ENCODE measurements at places on chromosomes 6 and 20. TPM values are rescaled to one million over a fixed set of nuclear protein-coding genes. Genes with fewer than 3 reads are reported as not detected.
A peak's percentile ranks its signal among the peaks of the same experiment; 100 is the strongest.

- peaks cover 5% of the 10 kb centered on the region for H3K36me3 ChIP-seq
- H3K4me3 ChIP-seq = peak within 1 kb of the TSS; percentile 81
- DNase-seq = peak; percentile 93
- H3K4me1 ChIP-seq = peaks cover 25% of the 10 kb centered on the region
These were observed at the start of gene MARCKS for GRCh38 chr6:113856625-113857555. Gene MARCKS (plus strand): TSS chr6:113857345. CDS start chr6:113857746, 401 bp downstream.

DNA sequence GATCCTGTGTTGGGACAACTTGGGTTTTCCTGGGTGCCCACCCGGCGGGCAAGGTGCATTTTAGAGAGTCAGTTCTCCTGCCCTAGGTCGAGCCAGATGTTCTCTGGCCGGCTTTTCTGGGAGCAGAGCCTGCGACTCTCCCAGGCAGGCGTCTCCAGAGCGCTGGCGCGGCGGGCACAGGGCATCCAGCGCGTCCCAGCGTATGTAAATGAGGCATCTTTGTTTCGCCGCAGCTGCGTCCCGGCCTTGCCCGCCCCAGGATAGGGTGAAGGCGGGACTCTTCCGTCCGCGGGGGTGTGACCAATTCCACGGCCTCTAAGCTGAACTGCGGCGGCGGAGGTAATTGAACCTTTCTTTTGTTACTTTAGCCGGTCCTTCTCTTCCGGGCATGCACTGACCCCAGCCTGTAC lies 9.1 kb downstream of the GRIK2 start:
- H3K36me3 ChIP-seq = no peaks in the 10 kb centered on the region
- peaks cover 24% of the 10 kb centered on the region for H3K27me3 ChIP-seq
- H3K4me3 ChIP-seq = no peak overlapping the region
- H3K27ac ChIP-seq = no peak overlapping the region
- no peak for DNase-seq

DNA sequence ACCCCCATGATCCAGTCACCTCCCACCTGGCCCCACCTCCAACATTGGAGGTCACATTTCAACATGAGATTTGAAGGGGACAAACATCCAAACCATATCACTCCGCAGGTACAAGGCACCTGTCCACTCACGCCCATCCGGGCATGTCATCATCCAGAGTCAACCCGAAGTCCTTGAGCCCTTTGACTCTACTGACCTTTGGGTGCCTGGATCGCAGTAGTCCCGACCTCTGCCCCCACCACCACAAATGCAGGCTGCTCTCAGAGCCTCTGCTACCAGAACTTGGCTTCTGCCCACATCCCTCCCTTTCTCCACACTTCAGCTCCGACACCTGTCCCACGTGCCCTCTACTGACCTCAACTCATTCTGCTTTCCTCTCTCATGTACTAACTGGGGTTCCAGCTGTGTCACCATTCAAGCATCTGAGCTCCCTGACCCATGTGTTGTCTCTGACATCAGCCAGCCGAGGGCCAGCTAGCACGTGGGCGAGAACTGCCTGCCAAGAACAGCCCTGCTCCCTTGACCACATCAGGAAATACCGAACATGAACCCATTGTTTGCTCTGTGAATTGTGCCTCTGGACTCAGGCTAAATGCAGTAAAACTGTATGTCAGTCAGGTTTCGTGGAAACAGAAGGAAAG lies 498.3 kb upstream of the SULF2 start:
- H3K27me3 ChIP-seq = no peaks in the 10 kb centered on the region
- peaks cover 55% of the 10 kb centered on the region for H3K4me1 ChIP-seq
- peak overlapping the region; percentile 68 for H3K27ac ChIP-seq
- peak; percentile 99 for DNase-seq
- H3K4me3 ChIP-seq = no peak overlapping the region

- no peak overlapping the region for H3K4me3 ChIP-seq
- peak; percentile 83 for DNase-seq
- no peak overlapping the region for H3K27ac ChIP-seq
- no peaks in the 10 kb centered on the region for H3K4me1 ChIP-seq
- H3K27me3 ChIP-seq = peaks cover 9% of the 10 kb centered on the region
- no peaks in the 10 kb centered on the region for H3K36me3 ChIP-seq
These were observed 251.1 kb upstream of the TBX18 start for GRCh38 chr6:85015396-85015990.

DNA sequence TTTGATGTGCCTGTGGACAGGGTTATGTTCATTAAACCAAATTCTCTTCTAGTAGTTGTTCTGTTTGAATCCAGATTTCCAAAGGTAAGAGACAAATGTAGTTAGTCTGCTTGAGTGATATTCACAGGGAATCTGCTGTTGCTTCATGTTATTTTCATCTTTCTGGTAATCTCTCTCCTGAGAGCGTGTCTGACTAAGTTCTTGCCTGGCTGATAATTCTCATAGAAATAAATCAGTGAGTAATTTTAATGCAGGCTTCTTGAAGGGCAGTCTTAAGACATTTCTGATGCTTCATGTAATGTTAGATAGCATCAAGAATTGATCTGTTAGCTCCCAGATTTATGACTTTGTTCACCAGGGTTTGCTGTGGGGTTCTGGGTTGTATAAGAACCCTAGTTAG lies 54.2 kb downstream of the CTNNBL1 start:
- no peak overlapping the region for H3K4me3 ChIP-seq
- H3K27ac ChIP-seq = no peak overlapping the region
- H3K27me3 ChIP-seq = no peaks in the 10 kb centered on the region
- peaks cover 2% of the 10 kb centered on the region for H3K36me3 ChIP-seq
- no peak for DNase-seq
- H3K4me1 ChIP-seq = no peaks in the 10 kb centered on the region

DNA sequence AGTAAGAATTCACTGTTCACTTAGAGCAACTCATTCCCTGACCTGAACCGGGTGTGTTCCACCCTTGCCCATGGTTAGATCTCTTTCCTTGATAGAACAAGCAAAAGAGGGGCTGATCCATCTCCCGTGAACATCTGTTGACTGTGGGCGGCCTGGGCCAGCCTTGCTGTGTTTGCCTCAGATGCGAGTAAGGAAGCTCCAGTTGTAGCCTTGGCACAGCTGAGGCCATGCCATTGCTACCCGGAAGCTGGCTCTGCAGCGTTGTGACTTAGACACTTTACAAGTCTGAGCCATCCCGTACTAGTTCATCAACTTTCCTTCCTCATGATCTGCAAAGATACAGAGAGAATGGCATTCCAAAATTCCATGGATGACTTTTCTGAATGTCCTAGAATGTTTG lies 139.0 kb downstream of the MAP3K4 start:
- H3K36me3 ChIP-seq = no peaks in the 10 kb centered on the region
- no peak for DNase-seq
- H3K4me3 ChIP-seq = no peak overlapping the region
- H3K27me3 ChIP-seq = no peaks in the 10 kb centered on the region

DNA sequence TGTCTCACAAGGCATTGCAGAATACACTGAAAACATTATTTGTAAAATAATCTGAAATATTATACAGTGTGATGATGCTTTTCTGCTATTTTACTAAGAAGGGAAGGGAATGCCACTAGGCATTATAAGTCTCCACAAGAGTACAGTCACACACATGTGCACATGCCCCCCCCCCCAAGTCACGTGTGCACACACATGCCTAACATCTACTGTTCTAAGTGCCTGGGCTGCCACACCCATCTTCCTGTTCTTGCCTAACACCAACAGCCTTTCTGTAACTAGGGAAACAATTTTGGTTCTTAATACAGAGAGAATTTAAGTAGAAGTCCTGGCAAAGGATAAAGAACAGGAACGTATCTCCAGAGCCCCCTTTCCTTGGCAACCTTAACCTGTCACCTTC lies 58.2 kb upstream of the BCLAF1 start:
- DNase-seq = no peak
- no peak overlapping the region for H3K4me3 ChIP-seq
- H3K36me3 ChIP-seq = no peaks in the 10 kb centered on the region
- H3K4me1 ChIP-seq = no peaks in the 10 kb centered on the region
- no peaks in the 10 kb centered on the region for H3K27me3 ChIP-seq

- no peaks in the 10 kb centered on the region for H3K27me3 ChIP-seq
- H3K27ac ChIP-seq = peak within 1 kb of the TSS; percentile 87
- peaks cover 49% of the 10 kb centered on the region for H3K4me1 ChIP-seq
- H3K4me3 ChIP-seq = peak within 1 kb of the TSS; percentile 49
- H3K36me3 ChIP-seq = peaks cover 4% of the 10 kb centered on the region
- DNase-seq = peak; percentile 84
These were observed at the start of gene SNAI1 for GRCh38 chr20:49982346-49983122. Gene SNAI1 (plus strand): TSS chr20:49982980. CDS start chr20:49983060, 80 bp downstream.

- H3K36me3 ChIP-seq = no peaks in the 10 kb centered on the region
- H3K4me1 ChIP-seq = no peaks in the 10 kb centered on the region
- H3K4me3 ChIP-seq = no peak overlapping the region
These were observed 371.6 kb upstream of the EPHA7 start for GRCh38 chr6:93790981-93791380.

DNA sequence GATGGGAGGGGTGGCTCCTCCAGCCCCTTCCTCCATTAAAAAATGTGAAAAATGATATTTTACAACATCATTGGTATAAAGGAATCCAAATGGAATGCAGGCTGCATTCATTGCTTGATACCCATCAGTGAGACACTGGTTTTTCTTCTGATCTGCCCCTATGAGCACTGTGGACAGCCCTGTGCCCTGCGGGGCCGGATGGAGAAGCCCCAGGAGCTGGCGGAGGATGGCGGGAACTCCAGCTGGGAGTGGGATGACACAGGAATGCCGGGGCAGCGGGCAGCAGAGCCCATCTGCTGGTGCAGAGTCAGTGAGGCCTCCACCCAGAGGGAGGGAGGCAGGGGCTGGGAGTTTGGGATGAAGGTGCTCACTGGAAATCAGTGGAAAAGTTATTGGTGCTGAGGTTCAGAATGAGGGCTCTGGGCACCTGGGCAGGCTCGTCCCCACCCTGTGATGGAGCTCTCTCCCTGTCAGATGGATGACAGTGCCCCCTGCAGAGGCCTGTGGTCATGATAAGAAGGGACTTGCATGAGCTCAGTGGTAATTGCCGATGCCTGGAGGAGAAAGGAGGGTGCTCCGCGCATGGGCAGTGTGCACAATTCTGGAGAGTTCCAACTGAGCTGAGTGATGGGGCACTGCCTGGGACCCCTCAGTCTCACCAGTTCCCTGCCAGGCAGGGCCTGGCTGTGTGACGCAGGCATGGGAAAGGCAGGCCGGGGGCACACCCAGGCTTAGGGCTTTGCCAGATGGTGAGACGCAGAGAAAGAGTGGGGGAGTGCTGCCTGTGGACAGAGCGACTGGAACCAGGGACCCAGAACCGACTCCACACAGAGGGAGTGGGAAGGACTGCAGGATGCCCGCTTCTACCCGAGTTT lies 23.2 kb downstream of the CTCFL start:
- no peak overlapping the region for H3K4me3 ChIP-seq
- no peaks in the 10 kb centered on the region for H3K4me1 ChIP-seq
- no peak for DNase-seq
- H3K36me3 ChIP-seq = no peaks in the 10 kb centered on the region

DNA sequence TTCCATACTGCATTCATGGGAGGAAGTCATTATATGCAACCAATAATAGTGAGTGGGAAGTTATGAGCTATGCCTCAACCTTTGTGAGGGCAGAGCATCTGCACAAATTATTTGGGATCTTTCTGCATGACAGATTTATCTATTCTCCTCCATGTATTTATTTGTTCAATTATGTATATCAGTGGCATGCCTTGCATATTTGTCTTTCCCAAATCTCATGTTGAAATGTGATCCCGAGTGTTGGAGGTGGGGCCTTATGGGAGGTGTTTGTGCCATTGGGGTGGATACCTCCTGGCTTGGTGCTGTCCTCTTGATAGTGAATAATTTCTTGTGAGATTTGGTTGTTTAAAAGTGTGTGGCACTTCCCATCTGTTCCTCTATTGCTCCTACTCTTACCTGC lies 1246.0 kb upstream of the CITED2 start:
- H3K36me3 ChIP-seq = no peaks in the 10 kb centered on the region
- H3K27me3 ChIP-seq = no peaks in the 10 kb centered on the region
- H3K27ac ChIP-seq = no peak overlapping the region
- peaks cover 2% of the 10 kb centered on the region for H3K4me1 ChIP-seq
- no peak for DNase-seq
- no peak overlapping the region for H3K4me3 ChIP-seq

GRCh38 chr6:162690158-162690557 lies 37.4 kb downstream of the PRKN start:
- no peaks in the 10 kb centered on the region for H3K36me3 ChIP-seq
- H3K27ac ChIP-seq = no peak overlapping the region
- no peak for DNase-seq
- H3K27me3 ChIP-seq = no peaks in the 10 kb centered on the region
- H3K4me1 ChIP-seq = no peaks in the 10 kb centered on the region
- no peak overlapping the region for H3K4me3 ChIP-seq

GRCh38 chr6:132713352-132714134 lies at the start of gene VNN1:
Gene VNN1 (minus strand): TSS chr6:132714055. CDS start chr6:132714035, 20 bp downstream.
- H3K4me1 ChIP-seq = no peaks in the 10 kb centered on the region
- no peaks in the 10 kb centered on the region for H3K27me3 ChIP-seq
- no peaks in the 10 kb centered on the region for H3K36me3 ChIP-seq
- H3K27ac ChIP-seq = no peak within 1 kb of the TSS
- no peak for DNase-seq
- H3K4me3 ChIP-seq = no peak within 1 kb of the TSS

- H3K27ac ChIP-seq = no peak overlapping the region
- DNase-seq = no peak
- no peaks in the 10 kb centered on the region for H3K27me3 ChIP-seq
- H3K4me1 ChIP-seq = peaks cover 17% of the 10 kb centered on the region
- no peaks in the 10 kb centered on the region for H3K36me3 ChIP-seq
- H3K4me3 ChIP-seq = no peak overlapping the region
These were observed 61.8 kb upstream of the TIAM2 start for GRCh38 chr6:154933181-154933827.

- H3K4me3 ChIP-seq = no peak overlapping the region
- DNase-seq = peak; percentile 35
- H3K27me3 ChIP-seq = no peaks in the 10 kb centered on the region
- no peaks in the 10 kb centered on the region for H3K4me1 ChIP-seq
- H3K36me3 ChIP-seq = no peaks in the 10 kb centered on the region
These were observed 268.0 kb downstream of the HACE1 start for GRCh38 chr6:104591573-104592334.

GRCh38 chr6:31585491-31585890 lies 586 bp upstream of the LST1 start:
- DNase-seq = no peak
- no peak overlapping the region for H3K4me3 ChIP-seq
- H3K27me3 ChIP-seq = no peaks in the 10 kb centered on the region
- H3K36me3 ChIP-seq = no peaks in the 10 kb centered on the region
- peaks cover 13% of the 10 kb centered on the region for H3K4me1 ChIP-seq
- H3K27ac ChIP-seq = no peak overlapping the region

DNA sequence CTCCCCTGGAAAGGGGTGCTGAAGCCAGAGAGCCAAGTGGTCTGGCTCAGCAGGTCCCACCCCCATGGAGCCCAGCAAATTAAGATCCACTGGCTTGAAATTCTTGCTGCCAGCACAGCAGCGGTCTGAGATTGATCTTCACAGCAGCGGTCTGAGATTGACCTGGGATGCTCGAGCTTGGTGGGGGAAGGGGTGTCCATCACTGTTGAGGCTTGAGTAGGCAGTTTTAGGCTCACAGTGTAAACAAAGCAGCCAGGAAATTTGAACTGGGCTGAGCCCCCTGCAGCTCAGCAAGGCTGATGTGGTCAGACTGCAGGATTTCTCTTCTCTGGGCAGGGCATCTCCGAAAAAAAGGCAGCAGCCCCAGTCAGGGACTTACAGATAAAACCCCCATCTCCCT lies 41.3 kb upstream of the B3GAT2 start:
- no peak overlapping the region for H3K4me3 ChIP-seq
- H3K4me1 ChIP-seq = no peaks in the 10 kb centered on the region
- no peaks in the 10 kb centered on the region for H3K36me3 ChIP-seq
- H3K27ac ChIP-seq = no peak overlapping the region

GRCh38 chr6:133159255-133159795 lies 81.8 kb upstream of the EYA4 start:
- H3K27me3 ChIP-seq = no peaks in the 10 kb centered on the region
- no peaks in the 10 kb centered on the region for H3K4me1 ChIP-seq
- H3K4me3 ChIP-seq = no peak overlapping the region
- no peak overlapping the region for H3K27ac ChIP-seq
- no peaks in the 10 kb centered on the region for H3K36me3 ChIP-seq

The HLA-DQB1 gene
- total RNA-seq = not detected

The CEP250 gene
- 42.0 TPM for total RNA-seq

The HMGN4 gene
- 33.7 TPM for total RNA-seq

The C20orf202 gene
- not detected for total RNA-seq

The RARS2 gene
- 33.7 TPM for total RNA-seq

The GRIK2 gene
- total RNA-seq = not detected

All from endothelial cell of umbilical vein (primary cell).